ENCODE measurements at places on chromosomes 1 and 21.

- no peak for DNase-seq
These were observed 14.2 kb downstream of the BLACAT1 start for GRCh38 chr1:205441716-205442050.

GRCh38 chr1:101291562-101292380 is 55.0 kb downstream of the S1PR1 start:
- DNase-seq, result peak; percentile 68

GRCh38 chr1:3329640-3330281 is 124.7 kb upstream of the ARHGEF16 start:
- DNase-seq, result no peak

GRCh38 chr1:36320767-36321118 is 2.7 kb downstream of the EVA1B start:
- DNase-seq, result no peak

DNA sequence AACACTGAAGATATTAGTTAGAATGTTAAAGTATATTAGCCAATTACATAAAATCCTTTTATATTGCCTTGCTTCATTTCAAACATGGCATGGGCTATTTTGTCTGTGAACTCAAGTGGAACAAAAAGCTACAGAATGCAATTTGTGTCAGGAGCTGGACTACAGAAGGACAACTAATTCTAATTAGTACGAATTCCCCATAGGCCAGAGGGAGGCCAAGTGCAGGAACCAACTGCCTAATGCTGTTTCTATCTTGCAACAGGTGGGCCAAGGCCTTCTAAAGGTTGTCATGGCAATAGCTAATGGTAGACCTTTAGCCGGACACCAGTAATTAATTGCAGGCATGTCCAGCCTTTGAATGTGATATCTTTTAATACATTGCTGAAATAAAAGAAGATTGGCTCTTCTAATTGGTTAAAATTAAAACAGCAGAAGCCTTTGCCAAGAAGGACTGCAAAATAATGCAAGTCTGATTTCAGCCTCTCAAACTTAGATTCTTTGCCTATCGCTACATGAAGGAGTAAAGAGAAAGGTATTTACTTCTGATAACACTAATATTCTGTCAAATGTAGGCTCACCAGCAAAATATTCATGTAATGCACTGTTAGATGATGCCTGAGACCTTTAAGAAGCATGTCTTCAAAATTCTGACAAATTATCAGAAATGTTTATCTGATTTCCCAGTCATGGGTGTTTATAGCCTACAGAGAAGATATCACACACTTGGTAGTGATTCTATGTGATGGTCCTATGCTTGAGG is 232.1 kb downstream of the LMO4 start:
- DNase-seq, result no peak

- no peak for DNase-seq
These were observed 74.2 kb downstream of the PTPN14 start for GRCh38 chr1:214476986-214477870.

DNA sequence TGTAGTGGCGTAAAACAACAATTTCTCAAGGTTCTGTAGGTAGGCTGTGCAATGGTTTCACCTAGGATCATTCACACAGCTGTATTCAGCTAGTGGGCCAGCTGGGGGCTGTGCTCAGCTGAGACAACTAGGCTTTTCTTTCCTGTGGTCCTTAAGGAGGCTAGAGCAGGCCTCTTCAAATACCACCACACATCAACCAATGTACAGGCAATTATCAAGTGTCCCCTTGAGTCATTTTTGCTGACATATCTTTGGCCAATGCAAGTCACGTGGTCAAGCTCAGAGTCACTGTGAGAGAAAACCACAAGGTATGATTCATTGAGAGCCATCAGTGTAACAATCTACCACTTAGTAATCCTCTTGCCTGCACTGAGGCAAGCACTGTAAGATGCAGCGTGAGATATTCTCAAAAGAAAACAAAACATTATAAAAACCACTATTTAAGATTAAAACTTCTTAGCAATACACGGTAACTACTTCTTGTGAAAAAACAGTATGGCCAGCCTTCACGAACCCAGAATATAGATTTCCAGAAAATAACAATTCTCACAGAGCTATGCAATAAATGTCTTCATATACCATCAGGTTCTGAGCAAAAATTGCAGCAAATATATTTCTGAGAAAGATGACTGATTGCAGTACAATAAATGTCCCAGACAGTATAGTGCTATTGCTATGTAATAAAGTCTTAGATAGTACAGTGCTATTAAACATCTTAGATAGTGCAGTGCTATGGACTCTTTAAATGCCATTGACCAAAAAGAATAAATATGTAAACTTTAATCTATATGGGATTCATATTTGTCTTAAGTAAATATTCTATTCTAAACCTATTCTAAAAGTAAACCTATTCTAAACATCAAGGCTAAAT is 55.3 kb downstream of the NME7 start:
- peak; percentile 67 for DNase-seq

DNA sequence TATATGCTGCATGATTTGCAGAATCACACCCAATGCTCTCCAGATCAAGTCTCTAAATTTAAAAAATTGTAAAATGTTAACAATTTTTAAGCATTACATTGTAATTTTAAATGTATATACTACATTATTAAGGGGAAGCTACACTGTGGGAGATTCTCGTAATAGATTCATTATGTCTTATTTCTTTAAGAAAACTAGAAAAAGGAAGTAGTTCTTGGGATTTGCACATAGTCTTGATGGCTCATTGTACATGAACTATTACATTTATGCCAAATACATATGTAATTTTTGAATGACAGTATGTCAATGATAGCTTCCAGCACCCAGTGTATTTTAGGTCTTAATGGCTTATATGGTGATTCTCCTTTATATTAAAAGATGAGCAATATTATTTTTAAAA is 250.3 kb downstream of the PTPRC start:
- DNase-seq, result no peak

- no peak for DNase-seq
These were observed 152.7 kb downstream of the URB2 start for GRCh38 chr1:229778794-229779193.

DNA sequence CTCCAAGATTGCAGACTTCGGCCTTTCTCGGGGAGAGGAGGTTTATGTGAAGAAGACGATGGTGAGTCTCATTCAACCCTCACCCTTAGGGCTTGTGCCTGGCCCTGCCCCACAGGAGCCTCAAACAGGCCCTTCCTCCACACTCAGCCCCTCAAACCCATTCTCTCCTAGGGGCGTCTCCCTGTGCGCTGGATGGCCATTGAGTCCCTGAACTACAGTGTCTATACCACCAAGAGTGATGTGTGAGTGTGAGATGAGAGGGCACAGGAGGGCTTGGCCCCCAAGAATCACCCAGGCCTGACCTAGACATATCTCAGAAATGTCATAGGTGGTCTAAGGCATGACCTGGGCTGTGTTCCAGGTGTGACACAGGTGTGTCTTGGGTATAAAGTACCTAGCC is 18.3 kb upstream of the MPL start:
- DNase-seq, result no peak

DNA sequence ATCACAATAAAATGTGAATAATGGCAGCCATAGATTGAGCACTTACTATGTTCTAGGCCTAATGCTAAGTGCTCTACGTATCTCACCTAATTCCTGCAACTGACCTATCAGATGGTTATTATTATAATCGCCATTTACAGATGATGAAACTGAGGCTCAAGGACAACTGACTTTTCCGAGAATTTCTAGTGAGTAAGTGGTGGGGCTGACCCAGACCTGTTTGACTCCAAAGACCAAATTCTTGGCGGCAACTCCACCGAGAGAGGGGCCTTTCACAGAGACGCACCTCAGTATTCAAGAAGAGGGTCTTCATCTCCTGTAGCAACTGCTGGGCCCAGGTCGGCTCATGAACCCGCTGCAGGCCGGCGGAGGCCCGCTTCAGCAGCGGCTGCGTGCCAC is 573 bp downstream of the TMEM234 start:
- DNase-seq, result no peak

DNA sequence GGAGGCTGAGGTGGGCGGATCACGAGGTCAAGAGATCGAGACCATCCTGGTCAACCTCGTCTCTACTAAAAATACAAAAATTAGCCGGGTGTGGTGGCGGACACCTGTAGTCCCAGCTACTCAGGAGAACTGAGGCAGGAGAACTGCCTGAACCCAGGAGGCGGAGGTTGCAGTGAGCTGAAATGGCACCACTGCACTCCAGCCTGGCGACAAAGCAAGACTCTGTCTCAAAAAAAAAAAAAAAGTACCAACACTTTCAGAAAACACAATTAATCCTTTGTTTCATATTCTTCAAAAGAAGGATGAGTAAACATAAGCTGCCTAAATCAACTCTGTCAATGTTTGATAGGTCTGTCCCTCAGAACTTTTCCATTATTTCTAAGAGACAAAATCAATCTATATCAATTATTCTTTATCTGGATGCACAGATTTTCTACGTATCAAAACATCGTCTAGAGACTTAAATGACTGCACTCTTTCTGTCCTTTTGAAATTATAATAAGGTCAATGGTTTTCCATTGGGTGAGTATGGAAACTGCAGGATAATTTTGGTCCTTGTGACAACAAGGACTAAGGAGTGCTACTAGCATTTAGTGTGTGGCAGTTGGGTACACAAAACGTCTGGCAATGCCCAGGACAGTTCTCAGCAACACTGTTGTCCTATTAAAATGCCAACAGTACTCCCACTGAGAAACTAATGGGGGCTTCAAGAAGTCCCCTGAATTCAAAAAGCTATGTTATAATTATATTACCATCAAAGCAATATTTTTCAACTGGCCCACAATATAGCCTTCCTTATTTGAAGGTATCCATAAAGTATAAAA is 40.7 kb downstream of the LPGAT1 start:
- no peak for DNase-seq

DNA sequence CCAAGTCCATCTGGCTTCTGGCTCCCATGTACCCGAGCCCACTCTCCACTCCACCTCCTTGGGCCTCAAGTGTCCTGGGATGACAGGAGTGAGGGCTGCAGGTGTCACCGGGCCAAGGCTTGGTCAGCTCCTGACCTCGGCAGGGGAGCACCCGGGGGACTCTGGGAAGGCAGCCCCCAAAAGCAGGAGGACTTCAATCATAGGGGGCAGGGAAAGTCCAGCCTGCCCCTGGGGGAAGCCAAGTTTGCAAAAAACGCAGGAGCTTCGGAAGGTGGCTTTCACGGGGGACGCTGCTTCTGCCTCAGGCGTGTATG is 56.8 kb downstream of the KCNAB2 start:
- DNase-seq, result no peak

DNA sequence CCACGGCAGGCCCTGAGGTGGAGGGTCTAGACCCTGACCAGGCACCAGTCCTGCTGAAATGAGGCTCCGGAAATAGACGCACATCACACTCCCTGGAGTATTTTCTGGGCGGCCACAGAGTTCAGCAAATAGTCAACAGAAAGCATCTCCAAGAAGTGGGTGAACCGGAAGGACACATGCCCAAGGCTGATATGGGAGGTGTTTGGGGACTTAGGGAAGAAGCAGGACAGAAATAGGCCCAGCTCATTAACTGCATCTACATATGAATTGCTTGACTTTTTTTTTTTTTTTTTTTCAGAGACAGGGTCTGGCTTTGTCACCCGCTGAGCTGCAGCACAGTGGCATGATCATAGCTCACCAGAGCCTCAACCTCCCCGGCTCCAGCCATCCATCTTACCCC is 36.5 kb upstream of the GPR157 start:
- DNase-seq, result no peak

DNA sequence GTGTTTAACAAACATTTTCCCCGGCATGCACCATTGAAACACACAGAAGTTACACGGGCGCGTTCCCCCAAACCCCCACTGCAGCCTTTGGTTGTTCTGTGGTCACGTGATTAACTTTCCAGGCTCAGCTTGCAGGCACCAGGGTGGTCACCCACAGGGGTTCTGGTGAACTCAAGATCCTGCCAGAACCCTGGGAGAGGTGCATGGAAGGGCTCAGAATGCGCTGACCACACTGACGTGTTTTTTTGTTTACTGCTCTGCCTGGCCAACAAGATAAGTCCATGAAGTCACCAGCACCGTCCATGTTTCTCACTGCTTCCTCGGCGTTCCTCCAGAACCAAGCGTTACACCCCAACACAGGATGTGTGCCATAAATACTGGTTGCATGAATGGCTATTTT is 229.5 kb upstream of the VAMP3 start:
- no peak for DNase-seq

DNA sequence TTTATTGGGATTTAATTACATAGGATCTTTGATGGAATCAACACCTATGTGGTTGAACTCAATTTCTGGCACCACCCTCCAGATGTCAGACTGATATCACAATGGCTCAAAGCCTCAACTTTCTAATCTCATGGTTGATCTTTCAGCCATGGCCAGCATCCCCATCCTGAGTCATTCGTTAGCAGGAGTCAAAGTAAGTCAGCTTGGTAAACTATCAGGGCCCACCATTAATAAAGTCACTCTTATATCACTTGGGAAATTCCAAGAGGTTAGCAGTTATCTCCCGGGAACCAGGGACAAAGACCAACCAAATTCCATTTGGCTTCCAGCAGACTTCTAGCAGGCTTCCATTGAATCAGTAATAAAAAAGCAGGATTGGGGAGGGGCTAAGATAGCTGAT is 50.7 kb upstream of the TNFSF4 start:
- DNase-seq, result no peak

DNA sequence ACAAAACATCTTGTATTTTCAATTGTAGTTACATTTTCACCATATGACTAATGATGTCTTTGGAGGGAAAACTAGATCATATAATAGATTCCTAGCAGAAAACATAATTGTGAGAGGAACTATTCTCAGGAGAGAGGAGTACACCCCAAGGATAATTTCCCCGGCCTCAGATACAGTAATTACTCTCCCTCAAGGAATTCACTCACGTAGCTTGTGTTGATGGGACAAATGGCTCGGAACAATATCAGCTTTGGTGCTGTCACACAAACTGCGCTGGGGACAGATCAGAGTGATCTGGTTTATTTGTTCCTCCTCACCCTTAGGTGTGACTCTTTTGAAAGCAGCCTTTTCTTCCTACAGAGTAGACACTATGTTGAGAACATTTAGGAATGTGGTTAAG is 11.2 kb downstream of the ABCG1 start:
- no peak for DNase-seq

- no peak for DNase-seq
These were observed 75.0 kb upstream of the COX20 start for GRCh38 chr1:244760471-244760870.

- DNase-seq, result no peak
These were observed 35.3 kb downstream of the EPHB2 start for GRCh38 chr1:22745669-22746585.

DNA sequence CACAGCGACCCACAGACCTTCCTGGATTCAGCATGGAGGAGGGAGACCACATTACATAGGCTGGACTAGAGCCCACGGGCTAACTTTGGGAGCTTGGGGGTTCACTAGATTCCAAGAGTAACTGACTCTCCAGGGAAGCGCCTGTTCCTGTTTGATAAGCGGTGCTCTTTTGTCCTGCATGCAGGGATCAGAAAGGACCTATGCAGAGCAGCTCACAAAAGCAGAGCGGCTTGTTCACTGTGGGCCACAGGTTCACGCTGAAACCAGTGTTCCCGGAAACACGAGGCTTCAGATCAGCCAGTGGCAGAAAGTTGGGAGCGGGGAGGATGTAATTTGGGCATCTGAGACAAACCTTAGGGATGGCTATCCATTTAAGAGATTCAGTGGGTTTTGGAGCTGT is 403.9 kb downstream of the PCP4 start:
- DNase-seq, result no peak

- DNase-seq, result no peak
These were observed 277.1 kb downstream of the AJAP1 start for GRCh38 chr1:4931486-4931885.

GRCh38 chr1:206898089-206898914 is 1.1 kb downstream of the IL24 start:
- DNase-seq, result no peak

- DNase-seq, result no peak
These were observed 2.5 kb downstream of the NCAM2 start for GRCh38 chr21:21000591-21001175.

GRCh38 chr1:245645894-245646293 is 491.1 kb downstream of the KIF26B start:
- DNase-seq, result no peak

All from CD4-positive, alpha-beta memory T cell (primary cell).